Naive thymus-derived CD4-positive, alpha-beta T cell (primary cell): ENCODE measurements at places on chromosomes 12 and 14.

DNA sequence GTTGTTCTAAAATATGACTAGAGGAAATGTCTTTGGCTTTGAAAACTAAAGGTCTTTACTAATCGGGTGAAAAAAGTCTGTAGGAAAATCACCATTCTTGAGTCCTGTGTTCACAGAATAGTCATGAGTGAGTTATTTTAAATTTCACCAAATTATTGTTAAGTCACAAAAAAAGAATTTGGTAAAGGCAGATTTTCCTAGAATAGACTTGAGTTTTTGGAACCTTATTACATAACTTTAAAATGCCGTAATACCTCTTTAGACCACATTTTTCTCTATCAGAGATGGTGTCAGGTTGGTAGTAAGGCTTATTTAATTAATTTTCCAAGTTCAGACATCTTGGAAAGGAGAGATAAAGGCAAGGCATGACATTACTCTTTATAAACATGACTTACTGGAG is 184.7 kb upstream of the GARIN2 start:
- no peaks in the 10 kb centered on the region for H3K27me3 ChIP-seq
- no peak overlapping the region for H3K4me3 ChIP-seq
- no peak for DNase-seq
- no peaks in the 10 kb centered on the region for H3K36me3 ChIP-seq
- H3K27ac ChIP-seq = no peak overlapping the region
- H3K4me1 ChIP-seq = no peaks in the 10 kb centered on the region

- H3K27ac ChIP-seq = no peak overlapping the region
- H3K4me3 ChIP-seq = no peak overlapping the region
- H3K27me3 ChIP-seq = peaks cover 6% of the 10 kb centered on the region
- DNase-seq = no peak
- no peaks in the 10 kb centered on the region for H3K4me1 ChIP-seq
Measured at GRCh38 chr12:102965281-102966155, 8.0 kb downstream of the ASCL1 start.

GRCh38 chr12:15815730-15816129 is 26.5 kb upstream of the EPS8 start:
- no peak overlapping the region for H3K27ac ChIP-seq
- H3K4me1 ChIP-seq = no peaks in the 10 kb centered on the region
- no peak for DNase-seq
- H3K4me3 ChIP-seq = no peak overlapping the region
- no peaks in the 10 kb centered on the region for H3K36me3 ChIP-seq
- no peaks in the 10 kb centered on the region for H3K27me3 ChIP-seq

DNA sequence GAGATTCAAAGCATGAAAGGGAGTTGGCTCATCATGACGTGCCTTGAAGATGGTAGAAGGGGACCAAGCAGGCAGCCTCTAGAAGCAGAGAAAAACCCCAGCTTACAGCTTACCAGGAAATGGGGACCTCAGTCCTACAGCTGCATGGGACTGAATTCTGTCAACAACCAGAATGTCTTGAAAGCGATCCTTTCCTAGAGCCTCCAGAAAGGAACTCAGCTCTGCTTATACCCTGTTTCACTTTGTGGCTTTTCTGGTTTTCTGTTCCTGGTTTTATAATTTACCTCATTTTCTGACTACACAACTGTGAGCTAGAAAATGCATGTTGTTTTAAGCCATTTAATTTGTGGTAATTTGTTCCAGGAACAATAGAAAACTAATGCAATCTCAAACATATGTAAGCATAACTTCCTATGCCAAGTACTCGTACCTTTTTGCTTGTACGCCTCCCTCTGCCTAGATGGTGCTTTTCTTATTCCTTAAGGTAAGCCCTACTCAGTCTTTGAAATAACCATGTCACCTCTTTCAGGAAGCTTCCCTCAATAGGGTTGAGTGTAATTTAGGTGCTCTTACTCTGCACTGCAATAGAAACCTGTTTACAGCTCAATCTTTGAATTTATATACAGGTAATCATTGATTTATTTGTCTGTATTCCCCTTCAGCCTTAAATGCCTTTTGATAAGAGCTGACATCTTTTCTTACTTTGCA is 348.8 kb downstream of the TMEM117 start:
- no peak for DNase-seq
- H3K36me3 ChIP-seq = no peaks in the 10 kb centered on the region
- no peaks in the 10 kb centered on the region for H3K27me3 ChIP-seq
- H3K4me3 ChIP-seq = no peak overlapping the region

DNA sequence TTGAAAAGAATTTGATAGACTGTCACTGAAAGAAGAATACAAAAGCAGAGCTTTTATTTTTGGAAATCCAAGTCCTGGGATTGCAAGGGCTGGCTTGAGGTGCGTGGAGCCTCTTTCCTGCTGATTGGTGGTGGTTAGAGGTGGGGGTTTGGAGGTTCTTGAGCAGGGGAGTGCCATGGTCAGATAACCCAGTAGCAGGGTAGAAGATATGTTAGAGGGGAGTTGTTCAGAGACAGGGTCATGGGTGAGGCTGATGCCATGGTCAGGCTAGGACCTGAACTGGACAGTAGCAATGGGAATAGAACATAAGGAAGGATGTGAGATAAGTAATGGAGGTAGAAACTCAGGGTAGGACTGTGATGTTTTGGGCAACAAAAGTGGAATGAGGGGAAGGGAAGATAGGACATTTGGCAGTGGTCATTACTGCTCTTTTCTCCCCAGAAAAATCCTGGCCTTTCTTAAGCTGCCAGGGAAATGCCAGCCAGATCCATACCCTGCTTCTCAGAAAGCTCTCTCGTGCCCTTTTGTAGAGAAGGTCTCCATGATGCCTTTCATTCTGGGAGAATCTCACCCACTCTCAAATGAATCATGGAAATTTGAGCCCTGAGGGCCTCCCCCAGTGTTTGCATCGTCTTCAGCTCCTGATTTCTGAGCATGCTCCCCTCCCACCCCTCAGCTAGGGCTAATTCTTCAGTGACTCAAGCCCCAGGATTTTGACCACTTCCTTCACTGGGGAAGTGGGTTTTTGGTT is 9.5 kb downstream of the EMP1 start:
- no peak for DNase-seq
- H3K36me3 ChIP-seq = no peaks in the 10 kb centered on the region
- H3K4me3 ChIP-seq = no peak overlapping the region
- no peaks in the 10 kb centered on the region for H3K4me1 ChIP-seq
- H3K27me3 ChIP-seq = no peaks in the 10 kb centered on the region

GRCh38 chr12:40635141-40635731 is 57.0 kb upstream of the CNTN1 start:
- no peak overlapping the region for H3K27ac ChIP-seq
- DNase-seq = no peak
- H3K27me3 ChIP-seq = no peaks in the 10 kb centered on the region
- H3K4me1 ChIP-seq = no peaks in the 10 kb centered on the region

GRCh38 chr12:388541-389141 is 479 bp downstream of the KDM5A start:
- peaks cover 22% of the 10 kb centered on the region for H3K36me3 ChIP-seq
- DNase-seq = peak; percentile 49
- H3K4me1 ChIP-seq = peaks cover 31% of the 10 kb centered on the region
- H3K27me3 ChIP-seq = no peaks in the 10 kb centered on the region
- H3K4me3 ChIP-seq = peak overlapping the region; percentile 96

DNA sequence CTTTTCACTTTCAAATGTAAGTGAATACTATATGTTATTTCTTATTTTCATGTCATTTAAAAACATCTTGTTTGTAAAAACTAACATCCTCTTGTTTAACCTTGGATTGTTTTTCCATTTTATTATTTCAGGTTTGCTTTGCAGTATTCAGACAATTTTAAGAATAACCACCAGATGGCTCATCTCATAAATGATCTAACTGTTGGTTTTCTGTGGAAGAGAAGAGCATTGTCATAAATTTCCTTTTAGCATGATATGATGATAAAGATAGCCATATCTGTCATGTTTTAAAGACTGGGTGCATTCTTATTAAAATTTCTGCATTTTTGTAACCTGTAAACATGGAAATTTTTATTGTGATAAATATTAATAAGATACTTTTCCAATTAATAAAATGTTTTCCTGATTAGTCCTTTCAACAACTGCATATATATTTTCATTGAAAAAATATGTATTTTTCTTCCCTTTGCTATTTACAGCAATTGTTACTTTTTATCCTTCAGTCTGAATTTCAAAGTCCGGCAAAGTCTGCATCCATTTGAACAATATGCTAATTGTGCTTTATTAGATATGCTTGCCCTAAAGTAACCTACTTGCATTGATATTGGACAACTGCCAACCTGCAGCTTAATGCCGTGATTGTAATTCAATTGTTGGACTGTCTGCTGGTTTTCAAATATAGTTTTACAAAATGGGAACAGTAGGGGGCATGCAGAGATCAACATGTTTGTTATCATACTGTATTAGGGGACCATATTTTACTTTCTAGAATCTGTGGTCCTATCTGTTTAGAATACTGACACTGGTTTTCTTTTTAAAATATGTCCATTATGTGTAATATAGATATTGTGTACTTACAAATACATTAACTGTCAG is 163.4 kb downstream of the GARIN6 start:
- no peaks in the 10 kb centered on the region for H3K4me1 ChIP-seq
- H3K4me3 ChIP-seq = no peak overlapping the region
- H3K27ac ChIP-seq = no peak overlapping the region
- no peaks in the 10 kb centered on the region for H3K27me3 ChIP-seq
- DNase-seq = no peak
- H3K36me3 ChIP-seq = no peaks in the 10 kb centered on the region

GRCh38 chr12:46970636-46971035 is 108.8 kb upstream of the PCED1B start:
- H3K4me1 ChIP-seq = no peaks in the 10 kb centered on the region
- no peaks in the 10 kb centered on the region for H3K27me3 ChIP-seq
- no peak overlapping the region for H3K27ac ChIP-seq
- no peak overlapping the region for H3K4me3 ChIP-seq
- no peaks in the 10 kb centered on the region for H3K36me3 ChIP-seq
- DNase-seq = no peak

GRCh38 chr14:65946494-65946893 is 534.0 kb downstream of the FUT8 start:
- H3K4me3 ChIP-seq = no peak overlapping the region
- peaks cover 13% of the 10 kb centered on the region for H3K4me1 ChIP-seq
- no peaks in the 10 kb centered on the region for H3K36me3 ChIP-seq

DNA sequence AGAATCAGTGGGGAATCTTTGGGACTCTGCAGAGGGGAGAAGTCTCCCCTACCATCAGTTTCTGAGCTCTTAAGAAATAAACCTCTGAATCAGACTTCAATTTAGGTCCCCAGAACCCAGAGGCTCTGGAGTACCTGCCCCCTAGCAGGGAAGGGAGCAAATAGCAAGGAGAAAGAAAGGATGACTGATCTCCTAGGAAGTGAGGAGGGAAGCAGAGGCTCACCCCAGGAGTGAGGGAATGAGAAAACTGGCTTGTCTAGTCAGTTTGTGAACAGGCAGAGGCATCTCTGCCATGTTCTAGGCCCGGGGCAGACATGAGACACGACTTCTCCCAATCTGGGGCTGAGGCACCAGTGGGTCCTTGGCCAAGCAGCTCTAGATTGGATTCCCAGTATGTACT is 24.3 kb upstream of the SMUG1 start:
- H3K4me1 ChIP-seq = peaks cover 25% of the 10 kb centered on the region
- H3K36me3 ChIP-seq = no peaks in the 10 kb centered on the region
- no peak overlapping the region for H3K4me3 ChIP-seq
- H3K27me3 ChIP-seq = no peaks in the 10 kb centered on the region
- H3K27ac ChIP-seq = no peak overlapping the region

DNA sequence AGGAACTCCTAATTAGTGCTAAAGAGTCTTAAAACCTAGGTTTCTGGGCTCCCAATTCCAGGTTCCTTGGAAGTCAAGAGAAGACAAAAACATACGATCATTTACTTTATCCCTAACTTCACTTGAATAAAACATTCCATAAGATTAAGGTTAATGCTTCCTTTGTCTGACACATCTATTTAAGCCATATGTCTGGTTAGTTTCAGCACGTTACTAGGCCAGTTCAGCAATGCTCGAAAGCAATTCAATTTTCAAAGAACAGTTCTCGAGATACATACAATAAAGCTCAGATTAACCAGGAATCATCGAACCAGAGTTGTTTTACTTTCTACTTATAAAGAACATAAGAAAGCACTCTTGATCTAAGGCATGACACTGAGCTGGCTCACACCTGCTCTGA is 68.0 kb upstream of the POC1B start:
- DNase-seq = no peak
- peaks cover 9% of the 10 kb centered on the region for H3K36me3 ChIP-seq

DNA sequence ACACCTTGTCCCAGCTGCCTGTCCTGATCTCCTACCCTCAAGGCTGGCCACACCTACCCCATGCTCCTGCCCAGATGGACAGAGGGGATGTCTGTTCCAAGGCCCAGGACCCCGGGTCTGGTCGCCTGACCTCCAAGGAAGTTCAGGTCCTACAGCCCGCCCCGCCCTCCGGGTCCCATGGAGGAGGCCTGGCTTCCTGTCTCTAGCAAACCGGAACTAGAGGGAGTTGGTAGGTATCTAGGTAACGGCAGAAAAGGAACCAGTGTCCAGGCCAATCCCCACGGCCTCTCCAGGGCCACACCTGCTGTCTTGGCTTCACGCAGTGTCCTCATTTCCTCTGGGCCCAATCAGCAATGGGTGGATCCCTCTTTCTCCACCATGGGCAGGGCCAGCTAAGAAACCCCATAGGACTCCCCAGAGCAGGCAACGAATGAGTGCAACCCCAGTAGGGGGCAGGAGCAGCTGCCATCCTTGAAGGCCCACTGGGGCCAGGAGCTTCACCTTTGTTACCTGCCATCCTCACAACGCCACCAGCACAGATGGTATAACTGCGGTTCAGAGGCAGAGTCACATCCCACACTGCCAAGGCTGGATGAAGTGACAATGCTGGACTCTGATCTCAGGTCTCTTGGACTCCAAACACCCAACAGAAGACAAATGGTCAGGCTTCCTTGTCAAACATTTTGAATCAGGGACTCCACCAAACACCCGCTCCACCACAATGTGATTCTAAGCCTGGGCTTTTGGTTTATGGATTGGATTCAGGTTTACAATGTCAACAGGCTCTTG is 25.1 kb upstream of the RPLP0 start:
- no peak for DNase-seq
- H3K27ac ChIP-seq = peak overlapping the region; percentile 50
- no peaks in the 10 kb centered on the region for H3K27me3 ChIP-seq

DNA sequence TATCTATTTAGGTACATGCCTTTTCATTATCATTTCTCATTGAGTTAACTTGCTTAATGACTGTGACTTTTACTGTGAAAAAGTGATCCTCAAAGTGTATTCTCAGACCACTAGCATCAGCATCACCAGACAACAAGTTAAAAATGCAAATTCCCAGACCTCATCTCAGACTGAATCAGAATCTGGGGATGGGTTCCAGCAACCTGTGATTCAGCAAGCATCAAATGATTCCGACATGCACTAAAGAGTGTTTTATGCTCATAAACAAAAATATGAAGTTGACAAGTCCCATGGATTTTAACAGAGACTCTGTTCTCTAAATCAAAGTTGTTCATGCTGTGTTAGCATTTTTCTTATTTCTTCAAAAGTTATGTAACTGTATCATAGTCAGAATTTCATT is 130.6 kb downstream of the BCAT1 start:
- DNase-seq = no peak
- H3K36me3 ChIP-seq = no peaks in the 10 kb centered on the region
- no peaks in the 10 kb centered on the region for H3K4me1 ChIP-seq

GRCh38 chr14:31286456-31287293 is 79.1 kb upstream of the HECTD1 start:
- H3K27me3 ChIP-seq = no peaks in the 10 kb centered on the region
- no peaks in the 10 kb centered on the region for H3K4me1 ChIP-seq
- no peak overlapping the region for H3K4me3 ChIP-seq
- no peak overlapping the region for H3K27ac ChIP-seq
- peak; percentile 2 for DNase-seq
